ENCODE measurements at places on chromosomes 5 and 9. TPM values are rescaled to one million over a fixed set of nuclear protein-coding genes. Genes with fewer than 3 reads are reported as not detected.

GRCh38 chr9:128715436-128715750, 8.5 kb downstream of the ZDHHC12 start:
- no peaks in the 10 kb centered on the region for H3K4me1 ChIP-seq
- no peaks in the 10 kb centered on the region for H3K36me3 ChIP-seq
- H3K27ac ChIP-seq = no peak overlapping the region
- no peaks in the 10 kb centered on the region for H3K27me3 ChIP-seq
- DNase-seq = peak; percentile 58

DNA sequence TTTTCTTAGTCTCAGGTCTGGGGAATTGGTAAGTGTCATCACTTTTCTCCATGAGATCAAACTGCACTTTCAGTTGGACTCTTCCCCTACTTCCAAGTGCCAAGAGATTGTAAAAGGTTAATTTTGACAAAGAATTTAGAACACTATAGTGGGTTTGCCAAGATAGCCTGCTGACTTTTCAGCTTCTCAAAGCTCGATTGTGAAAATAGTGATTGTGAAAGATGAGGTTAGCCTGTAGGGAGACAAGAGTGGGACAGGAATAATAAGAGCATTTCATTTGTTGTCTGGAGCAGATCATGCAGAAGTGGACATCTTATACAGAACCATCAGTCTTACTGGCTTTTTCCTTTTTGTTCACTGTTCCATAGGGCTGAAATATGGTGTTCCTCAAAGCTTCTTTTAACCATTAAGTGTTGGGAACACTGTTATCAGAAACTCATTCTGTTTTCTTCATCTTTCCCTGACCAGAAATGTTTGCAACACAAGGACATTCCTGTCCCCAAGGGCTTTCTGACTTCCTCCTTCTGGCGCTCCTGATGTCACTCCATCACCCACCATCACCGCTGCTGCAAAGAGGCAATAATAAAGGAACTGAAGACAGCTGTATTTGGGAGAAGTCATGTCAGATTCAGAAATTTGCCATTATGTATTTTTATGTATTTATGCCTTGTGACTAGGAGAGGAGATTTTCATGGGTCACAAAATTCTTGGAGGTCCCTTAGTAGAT, 11.6 kb upstream of the SPTAN1 start:
- H3K27me3 ChIP-seq = no peaks in the 10 kb centered on the region
- no peaks in the 10 kb centered on the region for H3K4me1 ChIP-seq
- H3K27ac ChIP-seq = no peak overlapping the region
- no peak for DNase-seq
- peaks cover 43% of the 10 kb centered on the region for H3K36me3 ChIP-seq

DNA sequence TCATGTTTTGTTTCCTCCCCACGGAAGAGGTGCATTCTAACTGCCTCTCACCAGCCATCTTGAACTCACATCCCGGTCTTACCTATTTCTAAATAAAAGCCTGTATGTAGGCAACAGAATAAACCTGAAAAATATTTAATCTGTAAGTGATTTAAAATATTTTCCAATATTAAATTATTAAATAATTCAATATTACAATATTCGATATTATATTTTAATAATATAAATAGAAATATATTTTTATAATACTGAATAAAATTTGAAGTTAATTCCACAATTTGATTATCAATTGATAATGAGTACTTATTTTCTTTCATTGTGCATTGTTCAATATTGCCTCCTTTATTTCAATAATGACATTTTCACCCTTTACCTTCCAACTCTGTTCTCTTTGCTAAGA, 404.4 kb downstream of the CYLC2 start:
- H3K4me1 ChIP-seq = no peaks in the 10 kb centered on the region
- H3K27me3 ChIP-seq = peaks cover 3% of the 10 kb centered on the region
- no peak overlapping the region for H3K4me3 ChIP-seq
- H3K36me3 ChIP-seq = no peaks in the 10 kb centered on the region

DNA sequence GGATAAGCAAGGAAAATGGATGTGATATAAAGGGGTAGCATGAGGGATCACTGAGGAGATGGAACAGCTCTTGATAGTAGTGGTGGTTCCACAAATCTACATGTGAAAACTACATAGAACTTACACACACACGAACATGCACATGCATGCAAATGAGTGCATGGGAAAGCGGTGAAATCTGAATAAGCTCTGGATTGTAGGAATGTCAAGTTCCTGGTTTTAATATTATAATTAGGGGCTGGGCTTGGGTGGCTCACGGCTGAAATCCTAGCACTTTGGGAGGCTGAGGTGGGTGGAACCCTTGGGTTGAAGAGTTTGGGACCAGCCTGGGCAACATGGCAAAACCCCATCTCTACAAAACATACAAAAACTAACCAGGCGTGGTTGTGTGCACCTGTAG, 13.1 kb upstream of the PDCL start:
- no peaks in the 10 kb centered on the region for H3K27me3 ChIP-seq
- DNase-seq = no peak
- H3K36me3 ChIP-seq = peaks cover 8% of the 10 kb centered on the region
- no peak overlapping the region for H3K4me3 ChIP-seq
- H3K4me1 ChIP-seq = no peaks in the 10 kb centered on the region

DNA sequence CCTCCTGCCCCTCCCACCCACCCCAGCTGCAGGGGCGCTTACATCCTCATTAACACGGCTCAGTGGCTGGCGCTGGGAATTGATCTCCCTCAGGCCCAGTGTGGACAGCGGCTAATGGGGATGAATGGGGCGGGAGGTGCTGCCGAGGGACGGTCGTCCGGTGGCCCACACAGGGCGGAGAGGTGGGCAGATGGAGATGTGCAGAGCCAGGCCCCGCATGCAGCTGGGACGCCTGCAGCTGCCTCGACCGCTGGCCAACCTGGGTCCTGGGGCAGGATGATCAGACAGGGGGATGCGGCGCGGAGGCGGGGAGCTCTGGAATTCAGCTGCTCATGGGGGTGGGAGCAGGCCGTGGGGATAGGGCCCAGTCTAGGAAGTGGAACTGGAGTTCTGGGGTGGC, 17.6 kb downstream of the TSPAN17 start:
- DNase-seq = no peak
- H3K36me3 ChIP-seq = no peaks in the 10 kb centered on the region
- H3K4me3 ChIP-seq = no peak overlapping the region
- H3K27ac ChIP-seq = no peak overlapping the region
- no peaks in the 10 kb centered on the region for H3K4me1 ChIP-seq
- H3K27me3 ChIP-seq = peaks cover 34% of the 10 kb centered on the region

ZNF474 gene
- total RNA-seq = 0.25 TPM

All from chondrocyte (in vitro differentiated cells).